ENCODE measurements at places on chromosomes 3 and 15.

GRCh38 chr3:31613177-31613576 is 80.5 kb downstream of the STT3B start:
- no peak for DNase-seq

- no peak for DNase-seq
These were observed 17.4 kb upstream of the NOX5 start for GRCh38 chr15:68997050-68997449.

GRCh38 chr15:40456299-40456712 is 14.5 kb upstream of the CHST14 start:
- no peak for DNase-seq

DNA sequence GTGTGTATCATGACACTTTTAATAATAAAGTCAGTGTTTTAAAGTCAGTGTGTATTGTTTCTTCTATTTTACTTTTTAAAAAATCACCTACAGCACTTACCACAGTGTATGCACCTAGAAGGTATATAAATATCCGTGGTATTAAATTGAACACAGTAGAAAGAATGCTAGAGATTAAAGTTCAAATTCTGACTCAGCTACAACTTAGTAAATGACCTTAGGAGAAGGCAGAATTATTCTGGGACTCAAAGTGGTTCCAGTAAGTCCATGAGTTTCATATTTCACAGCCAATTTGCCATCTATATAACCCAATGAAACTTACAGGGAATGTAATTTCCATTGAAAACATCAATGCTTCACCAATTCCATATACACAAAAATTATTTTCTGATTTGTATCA is 52.7 kb upstream of the MAP4 start:
- DNase-seq, result no peak

- no peak for DNase-seq
These were observed 43.9 kb upstream of the SEC13 start for GRCh38 chr3:10364806-10365205.

DNA sequence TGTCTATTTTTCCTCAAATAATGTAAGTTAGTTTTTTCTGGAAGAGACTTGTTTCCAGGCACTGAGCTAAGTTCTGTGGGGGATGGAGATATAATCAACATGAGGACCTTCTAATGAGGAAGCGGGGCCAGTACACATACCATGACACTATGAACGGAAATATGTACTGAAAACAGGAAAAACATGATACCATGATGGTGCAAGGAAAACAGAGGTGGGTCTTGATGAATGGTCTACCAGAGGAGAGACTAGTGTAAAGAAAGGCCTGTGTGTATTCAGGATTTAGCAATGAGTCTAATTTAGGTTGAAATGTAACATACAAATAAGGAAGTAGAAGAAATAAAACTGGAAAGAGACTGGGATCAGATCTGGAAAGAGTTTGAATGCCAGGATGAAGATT is 38.9 kb upstream of the TPRG1 start:
- no peak for DNase-seq

DNA sequence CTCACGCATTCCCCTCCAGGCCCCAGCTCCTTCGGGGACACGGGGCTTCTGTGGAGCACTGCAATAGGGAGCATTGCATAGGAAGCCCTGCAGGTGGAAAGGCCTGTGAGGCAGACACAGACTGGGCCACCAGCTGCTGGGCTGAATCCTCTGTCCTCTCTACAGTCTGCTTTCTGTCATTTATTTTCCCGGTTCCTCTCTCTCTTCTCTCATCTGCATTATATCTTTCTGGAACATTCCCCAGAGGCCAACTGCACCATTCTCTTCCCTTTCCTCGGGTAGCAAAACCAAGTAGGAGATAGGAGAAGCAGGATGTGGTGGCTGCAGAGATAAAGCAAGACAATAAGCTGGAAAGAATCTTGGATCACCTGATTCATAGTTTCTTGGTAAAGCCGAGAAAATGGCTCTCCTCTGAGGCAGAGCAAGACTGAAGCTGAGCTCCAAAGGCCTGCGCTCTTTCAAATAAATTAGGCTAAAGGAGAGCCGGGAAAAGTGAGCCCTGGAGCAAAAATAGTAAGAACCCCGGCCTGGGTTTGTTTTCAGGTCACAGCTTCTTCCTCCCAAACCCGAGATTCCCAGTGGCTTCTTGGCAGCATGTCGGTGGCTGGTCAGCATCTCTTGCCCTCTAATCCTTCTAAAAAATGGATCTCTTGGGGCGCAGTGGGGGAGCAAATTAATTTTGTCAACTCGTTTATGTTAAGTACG is 5.3 kb downstream of the TM4SF4 start:
- no peak for DNase-seq

DNA sequence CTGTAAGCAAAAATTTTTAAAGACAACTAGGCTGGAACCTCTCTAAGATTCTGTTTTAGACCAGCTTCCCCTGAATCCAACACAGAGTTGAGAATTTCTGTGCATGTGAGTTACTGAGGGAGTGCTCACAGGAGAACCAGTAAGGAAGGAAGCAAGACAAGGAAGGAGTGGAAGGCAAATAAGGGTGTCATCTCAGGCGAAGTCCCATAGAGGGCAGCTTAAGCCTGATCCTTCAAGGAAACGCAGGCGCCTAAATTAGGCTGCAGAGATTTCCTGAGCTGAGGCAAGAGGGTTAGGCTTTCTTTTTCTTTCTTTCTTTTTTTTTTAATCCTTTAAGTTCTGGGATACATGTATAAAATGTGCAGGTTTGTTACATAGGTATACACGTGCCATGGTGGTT is 36.2 kb upstream of the COL6A6 start:
- DNase-seq, result no peak

DNA sequence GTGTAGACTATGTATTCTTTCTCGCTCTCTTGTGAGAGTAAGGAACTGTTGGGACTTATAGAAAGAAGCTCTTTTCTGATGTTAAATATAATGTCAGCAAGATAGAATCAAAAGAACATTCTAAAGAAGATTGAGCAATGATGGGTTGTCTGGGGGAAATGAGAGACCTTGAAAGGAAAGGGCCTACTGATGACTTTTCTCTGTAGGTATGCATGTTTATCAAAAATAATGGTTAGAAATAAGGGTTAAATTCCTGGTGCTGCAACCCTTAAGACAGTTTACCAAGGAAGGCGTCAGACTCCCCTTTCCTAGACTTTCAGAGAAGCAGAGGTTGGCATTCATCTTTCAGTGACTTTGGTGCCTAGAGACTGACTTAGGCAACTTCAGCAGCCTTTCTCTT is 69.8 kb downstream of the GHSR start:
- DNase-seq, result no peak

DNA sequence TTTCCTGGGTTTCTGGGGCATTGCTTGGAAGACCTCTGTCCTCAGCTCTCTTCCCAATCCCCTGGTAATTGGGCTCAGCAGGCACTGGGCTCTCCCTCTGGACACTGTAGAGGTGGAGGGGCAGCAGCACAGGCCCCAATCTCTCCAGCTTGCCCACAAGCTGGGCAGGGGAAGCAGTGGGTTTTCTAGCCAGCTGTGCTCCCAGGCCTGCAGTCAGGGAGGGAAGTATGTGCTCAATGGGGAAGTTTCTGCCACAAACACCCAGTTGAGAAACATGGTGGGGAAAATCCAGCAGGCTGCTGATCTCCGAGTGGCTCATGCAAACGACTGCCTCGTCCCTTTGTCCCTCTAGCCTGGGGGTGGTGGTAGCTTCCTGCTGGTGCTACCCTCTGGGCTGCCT is 12.8 kb upstream of the RFT1 start:
- no peak for DNase-seq

DNA sequence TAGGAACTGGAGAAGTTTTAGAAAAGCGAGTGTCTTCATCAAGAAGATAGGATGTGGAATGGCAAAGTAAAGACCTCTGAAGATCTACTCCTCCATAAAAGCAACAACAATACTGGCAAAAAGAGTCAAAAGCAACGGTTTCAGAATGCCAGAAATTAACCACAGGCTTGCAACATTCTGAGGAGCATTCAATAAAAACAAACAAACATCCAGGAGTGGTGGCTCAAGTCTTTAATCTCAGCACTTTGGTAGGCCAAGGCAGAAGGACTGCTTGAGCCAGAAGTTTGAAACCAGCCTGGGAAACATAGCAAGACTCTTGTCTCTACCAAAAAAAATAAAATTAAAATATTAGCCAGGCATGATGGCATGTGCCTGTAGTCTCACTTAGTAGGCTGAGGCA is 143.2 kb upstream of the HACD2 start:
- no peak for DNase-seq

DNA sequence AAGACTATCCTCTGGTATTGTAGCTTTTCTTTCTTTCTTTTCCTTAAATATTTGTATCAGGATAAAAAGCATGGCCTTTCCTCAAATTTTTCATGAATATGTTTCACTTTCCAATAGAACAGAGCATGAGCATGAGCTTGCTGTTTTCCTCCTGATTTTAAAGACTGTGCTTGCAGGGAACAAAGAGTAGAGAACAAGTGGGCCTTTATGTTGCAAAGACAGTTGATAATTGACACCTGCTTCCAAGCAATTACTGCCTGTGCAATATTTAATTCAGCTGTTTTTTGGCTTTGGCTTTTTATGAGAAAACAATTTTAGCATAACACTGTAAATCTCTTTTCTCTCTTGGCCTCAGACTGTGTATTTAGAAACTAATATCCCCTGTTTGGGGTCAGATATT is 263.6 kb upstream of the AZI2 start:
- DNase-seq, result no peak

- DNase-seq, result no peak
These were observed 44.1 kb upstream of the SLC12A8 start for GRCh38 chr3:125256675-125257074.
